ENCODE measurements at places on chromosomes 1 and 21.
A peak's percentile ranks its signal among the peaks of the same experiment; 100 is the strongest.

GRCh38 chr21:45336870-45337269 is 49.2 kb upstream of the POFUT2 start:
- H3K4me3 ChIP-seq: no peak overlapping the region
- DNase-seq: no peak
- H3K36me3 ChIP-seq: no peaks in the 10 kb centered on the region
- H3K27me3 ChIP-seq: peaks cover 7% of the 10 kb centered on the region
- no peak overlapping the region for H3K27ac ChIP-seq
- no peaks in the 10 kb centered on the region for H3K4me1 ChIP-seq

- H3K27me3 ChIP-seq: no peaks in the 10 kb centered on the region
- H3K4me1 ChIP-seq: peaks cover 5% of the 10 kb centered on the region
- no peak overlapping the region for H3K27ac ChIP-seq
- no peak overlapping the region for H3K4me3 ChIP-seq
- no peak for DNase-seq
These were observed 25.7 kb downstream of the JMJD4 start for GRCh38 chr1:227709451-227709850.

DNA sequence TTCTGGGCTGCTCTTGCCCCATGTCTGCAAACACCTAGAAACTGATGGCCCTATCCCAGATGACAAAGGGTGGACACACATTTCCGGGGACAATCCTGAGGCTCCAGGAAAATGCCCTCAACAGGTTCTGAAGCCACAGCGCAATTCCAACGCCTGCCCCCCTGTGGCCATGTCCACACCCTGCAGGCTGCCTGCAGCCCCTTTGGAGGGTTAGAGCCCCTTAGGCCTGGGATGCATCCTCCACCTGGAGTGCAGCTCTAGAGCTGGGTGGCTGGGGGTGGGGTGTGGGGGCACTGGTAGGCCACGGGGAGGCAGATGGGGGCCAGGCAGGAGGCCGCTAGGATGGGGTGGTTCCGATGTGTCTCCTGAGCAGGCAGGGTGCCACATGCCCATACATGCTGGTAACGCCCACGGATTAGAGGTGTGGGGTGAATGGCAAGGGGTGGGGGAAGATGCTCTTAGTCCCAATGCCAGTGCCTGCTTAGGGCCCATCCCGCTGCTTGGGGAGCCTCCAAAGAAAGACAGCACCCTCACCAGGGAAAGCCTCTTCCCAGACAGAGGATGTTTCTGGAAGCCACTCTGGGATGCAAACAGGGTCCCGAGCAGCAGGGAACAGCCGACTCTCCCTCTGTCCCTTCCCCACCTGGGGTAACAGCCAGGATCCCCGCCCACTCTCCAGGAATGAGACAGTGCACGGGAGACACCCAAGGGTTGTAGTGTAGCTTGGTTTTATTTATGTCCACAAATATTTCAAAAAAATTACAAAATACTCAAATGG is 34.0 kb downstream of the SLC45A1 start:
- DNase-seq: no peak

DNA sequence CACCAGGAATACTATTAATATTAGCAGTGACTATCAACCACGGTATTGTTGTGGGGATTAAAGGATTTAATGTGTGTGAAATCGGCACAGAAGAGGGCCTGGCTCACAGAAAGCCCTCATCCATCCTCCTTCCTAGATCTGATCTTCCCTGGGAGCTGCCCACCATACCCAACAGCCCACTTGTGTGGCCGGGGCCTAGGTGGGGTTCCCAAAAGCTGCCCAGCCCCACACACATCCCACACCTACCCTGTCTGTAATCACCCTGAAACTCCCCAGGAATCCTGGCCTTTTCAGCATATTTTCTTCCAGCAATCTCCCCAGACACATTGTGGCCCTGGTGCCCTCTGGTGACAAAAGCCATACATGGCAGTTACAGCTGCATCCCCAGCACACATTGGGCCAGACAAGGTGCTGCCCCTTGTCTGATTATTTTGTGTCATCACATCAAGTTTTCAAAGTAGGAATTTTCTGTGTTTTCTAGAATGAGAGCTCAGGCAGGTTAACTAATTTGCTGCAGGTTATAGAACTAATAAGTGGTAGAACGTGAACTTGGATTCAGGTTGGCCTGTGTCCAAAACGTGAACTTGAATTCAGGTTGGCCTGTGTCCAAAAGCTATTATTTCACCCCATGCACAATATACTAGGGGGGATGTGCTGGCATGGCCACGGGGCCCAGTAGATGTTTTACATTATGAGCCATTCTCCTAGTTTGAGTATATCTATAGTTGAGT is 5.3 kb upstream of the SLC6A9 start:
- H3K36me3 ChIP-seq: no peaks in the 10 kb centered on the region
- DNase-seq: peak; percentile 54
- H3K27ac ChIP-seq: no peak overlapping the region
- H3K4me3 ChIP-seq: no peak overlapping the region
- peaks cover 15% of the 10 kb centered on the region for H3K4me1 ChIP-seq

- no peak overlapping the region for H3K27ac ChIP-seq
- H3K36me3 ChIP-seq: no peaks in the 10 kb centered on the region
- no peaks in the 10 kb centered on the region for H3K4me1 ChIP-seq
- H3K4me3 ChIP-seq: no peak overlapping the region
- DNase-seq: no peak
These were observed 524.4 kb downstream of the DPYD start for GRCh38 chr1:97396463-97396862.

DNA sequence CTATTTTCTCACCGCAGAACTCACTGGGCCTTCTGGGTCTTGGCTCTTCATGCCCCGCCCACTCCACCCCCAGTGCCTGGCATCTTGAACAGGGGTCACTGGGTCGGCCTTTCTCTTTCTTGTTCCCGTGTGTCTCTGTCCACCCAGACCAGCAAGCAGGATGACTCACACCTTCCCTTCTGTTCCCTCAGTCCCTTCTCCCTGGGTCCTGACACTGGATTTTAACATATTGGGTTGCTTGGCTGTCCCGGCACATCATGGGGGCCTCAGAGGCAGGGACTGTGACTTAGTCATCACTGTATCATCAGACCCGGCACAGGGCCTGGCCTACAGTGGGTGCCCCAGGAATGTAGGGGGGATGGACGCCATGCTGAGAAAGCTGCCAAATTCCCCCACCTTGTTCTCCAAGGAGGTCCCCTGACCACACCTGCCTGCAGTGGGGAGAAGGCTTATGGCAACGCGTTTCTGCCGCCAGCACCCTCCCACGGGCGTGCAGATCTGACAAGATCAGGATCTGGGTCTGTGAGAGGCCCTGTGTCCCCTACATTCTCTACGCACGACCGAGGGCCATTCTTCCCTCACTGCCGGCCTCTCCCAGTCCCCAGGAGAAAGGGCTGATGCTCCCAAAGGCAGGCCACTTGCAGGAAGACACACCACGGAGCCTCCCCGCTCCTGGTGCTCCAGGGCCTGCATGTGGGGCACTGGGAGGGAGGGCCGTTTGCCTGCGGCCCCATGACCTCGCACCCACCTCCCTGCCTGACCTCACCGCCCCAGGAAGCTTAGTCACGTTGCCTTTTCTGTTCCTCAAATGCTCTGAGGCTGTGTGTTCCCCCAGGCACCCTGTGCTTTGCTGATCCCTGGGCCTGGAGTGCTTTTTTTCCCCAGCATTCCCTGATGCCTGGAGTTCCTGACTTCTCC is 157.2 kb upstream of the TMEM51 start:
- no peaks in the 10 kb centered on the region for H3K36me3 ChIP-seq
- H3K4me3 ChIP-seq: no peak overlapping the region
- no peak for DNase-seq
- H3K27me3 ChIP-seq: no peaks in the 10 kb centered on the region

DNA sequence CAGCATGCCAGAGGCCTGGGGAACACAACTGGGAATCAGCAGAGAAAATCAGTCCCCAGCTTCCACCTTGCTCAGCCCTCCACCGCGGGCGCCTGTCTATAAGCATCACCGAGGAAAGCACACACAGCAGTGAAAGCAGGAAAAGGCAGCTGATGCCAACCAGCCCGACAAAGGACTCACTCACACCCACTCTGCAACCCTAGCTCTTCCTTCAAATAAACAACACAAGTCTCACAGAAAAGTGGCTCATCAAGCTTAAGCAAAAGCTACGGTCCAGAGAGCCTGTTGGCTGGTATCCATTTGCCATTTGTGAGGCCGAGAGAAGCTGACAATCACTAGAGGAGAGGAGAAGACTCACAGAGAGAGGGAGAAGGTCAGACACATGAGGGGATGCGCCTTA is 27.1 kb downstream of the MRAP start:
- H3K27me3 ChIP-seq: no peaks in the 10 kb centered on the region
- no peaks in the 10 kb centered on the region for H3K4me1 ChIP-seq
- H3K27ac ChIP-seq: no peak overlapping the region
- no peak overlapping the region for H3K4me3 ChIP-seq
- DNase-seq: no peak
- peaks cover 59% of the 10 kb centered on the region for H3K36me3 ChIP-seq

- DNase-seq: peak; percentile 48
- H3K4me3 ChIP-seq: peak within 1 kb of the TSS; percentile 93
- H3K27me3 ChIP-seq: peaks cover 74% of the 10 kb centered on the region
- H3K4me1 ChIP-seq: peaks cover 7% of the 10 kb centered on the region
- H3K36me3 ChIP-seq: peaks cover 2% of the 10 kb centered on the region
These were observed at the start of gene ARHGEF11 for GRCh38 chr1:157045250-157046218. ARHGEF11 (minus strand) TSS chr1:157045742; CDS start chr1:157044330, 1,412 bp downstream.

DNA sequence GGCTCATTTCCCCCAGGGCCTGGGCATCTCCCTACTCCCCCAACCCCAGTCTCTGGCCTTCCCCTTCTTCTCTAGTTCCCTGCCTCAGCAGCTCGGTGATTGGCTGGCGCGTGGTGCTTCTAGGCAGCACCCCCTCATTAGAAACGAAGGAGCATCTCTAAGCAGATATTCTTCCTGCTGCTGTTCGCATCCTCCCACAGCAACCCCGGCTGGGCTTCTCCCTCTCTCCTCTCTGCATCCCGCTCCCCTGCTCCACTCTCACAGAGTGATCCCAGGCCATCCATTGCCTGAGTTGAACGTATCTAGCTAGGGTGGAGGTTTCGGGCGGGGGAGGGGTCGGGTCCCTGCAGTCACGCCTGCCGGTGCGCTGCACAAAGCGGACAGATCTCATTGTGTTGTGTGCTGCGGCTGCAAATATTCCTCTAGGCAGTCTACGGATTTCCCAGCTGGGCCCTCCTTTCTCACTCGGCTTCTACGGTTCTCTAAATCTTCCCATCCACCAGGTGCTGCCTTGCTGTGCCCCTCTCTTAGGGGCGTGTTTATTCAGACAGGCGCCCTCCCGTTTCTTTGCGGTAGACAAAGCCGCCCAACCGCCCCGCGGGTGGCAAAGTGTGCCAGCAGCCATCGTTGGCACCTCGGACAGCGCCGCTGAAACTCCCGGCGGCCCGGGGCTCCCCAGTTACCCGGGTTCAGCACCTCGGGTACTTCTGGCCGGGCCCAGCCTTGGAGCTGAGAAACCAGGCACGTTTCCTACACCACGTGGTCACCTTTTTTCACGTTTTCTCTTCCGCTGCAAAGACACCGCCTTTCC is 2.2 kb downstream of the CACNA1E start:
- peaks cover 12% of the 10 kb centered on the region for H3K4me1 ChIP-seq
- H3K27ac ChIP-seq: no peak overlapping the region
- no peak for DNase-seq
- peaks cover 84% of the 10 kb centered on the region for H3K27me3 ChIP-seq
- no peaks in the 10 kb centered on the region for H3K36me3 ChIP-seq
- no peak overlapping the region for H3K4me3 ChIP-seq

- no peak for DNase-seq
- no peaks in the 10 kb centered on the region for H3K27me3 ChIP-seq
- H3K4me1 ChIP-seq: no peaks in the 10 kb centered on the region
- no peak overlapping the region for H3K4me3 ChIP-seq
These were observed 222.4 kb upstream of the ZP4 start for GRCh38 chr1:238112952-238113621.

DNA sequence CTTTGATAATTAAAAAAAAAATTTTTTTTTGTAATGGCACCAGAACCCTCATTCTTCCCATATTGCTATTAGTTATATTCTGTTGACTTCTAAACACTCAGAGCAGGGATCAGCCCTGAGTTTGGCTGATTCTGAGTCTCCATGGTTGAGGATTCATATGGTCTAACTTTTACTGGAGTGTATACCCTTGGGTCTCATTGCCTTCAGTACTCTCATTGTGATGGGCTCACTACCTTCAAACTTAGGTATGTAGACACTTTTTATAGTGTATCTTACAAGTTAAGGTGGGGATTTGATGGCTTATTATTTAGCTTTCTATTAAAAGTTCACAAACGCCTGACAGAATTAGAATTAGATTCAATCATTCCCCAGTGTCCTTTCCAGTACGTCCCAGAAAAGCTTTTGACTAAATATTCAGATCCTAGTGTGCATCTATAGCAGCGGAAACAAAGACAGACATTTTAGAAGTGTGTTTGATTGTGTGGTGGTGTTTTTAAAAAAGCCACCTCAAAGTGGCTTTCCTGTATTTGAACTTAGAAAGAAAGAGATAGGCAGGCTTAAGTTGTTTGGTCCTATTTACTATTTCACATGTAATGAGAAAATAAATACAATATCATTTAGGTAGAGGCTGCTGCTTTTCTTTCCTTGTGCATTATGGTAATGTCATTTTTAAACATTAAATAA is 1.4 kb downstream of the MACF1 start:
- H3K4me1 ChIP-seq: peaks cover 43% of the 10 kb centered on the region
- H3K27ac ChIP-seq: peak overlapping the region; percentile 96
- DNase-seq: no peak
- H3K4me3 ChIP-seq: peak overlapping the region; percentile 93
- H3K27me3 ChIP-seq: no peaks in the 10 kb centered on the region

DNA sequence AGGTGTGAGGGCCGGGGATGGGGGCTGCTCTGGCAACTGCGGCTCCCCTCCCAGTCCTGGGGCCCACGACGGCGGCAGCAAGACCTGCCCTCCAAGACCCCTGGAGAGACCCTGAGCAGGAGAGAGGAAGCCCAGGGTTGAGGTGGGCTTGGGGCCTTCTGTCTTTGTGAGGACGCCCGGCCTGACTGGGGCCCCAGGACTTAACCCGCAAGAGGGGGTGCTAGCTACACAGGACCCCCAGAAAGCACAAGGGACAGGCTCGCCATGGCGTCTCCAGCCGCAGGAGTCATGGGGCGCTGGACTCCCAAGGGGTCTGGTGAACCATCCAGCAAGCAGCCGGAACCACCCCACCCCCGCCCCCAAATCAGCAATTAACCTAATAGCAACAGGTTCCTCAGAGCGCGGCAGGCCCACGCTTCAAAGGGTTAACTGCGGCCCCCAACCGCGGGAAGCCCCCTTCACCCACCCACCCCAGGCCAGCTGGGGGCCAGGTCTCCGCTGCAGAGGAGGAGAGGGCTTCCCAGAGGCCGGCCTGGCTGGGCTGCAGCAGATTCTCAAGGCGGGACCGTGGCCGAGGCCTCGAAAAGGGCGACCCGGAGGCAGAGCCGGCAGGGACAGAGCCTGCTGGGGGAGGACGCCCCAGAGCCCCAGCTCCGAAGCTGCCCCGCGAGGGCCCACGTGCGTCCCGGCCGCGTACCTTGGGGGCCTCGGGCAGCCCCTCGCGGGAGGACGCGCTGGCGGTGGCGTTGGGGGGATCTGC is 525 bp downstream of the C1QTNF12 start:
- H3K36me3 ChIP-seq: peaks cover 2% of the 10 kb centered on the region
- no peak for DNase-seq
- H3K27me3 ChIP-seq: peaks cover 3% of the 10 kb centered on the region
- H3K27ac ChIP-seq: no peak overlapping the region
